T-helper 1 cell (primary cell): ENCODE measurements at places on chromosomes 4 and X.

- no peak for DNase-seq
Observed at GRCh38 chr4:25509646-25510045, 132.6 kb downstream of the ANAPC4 start.

DNA sequence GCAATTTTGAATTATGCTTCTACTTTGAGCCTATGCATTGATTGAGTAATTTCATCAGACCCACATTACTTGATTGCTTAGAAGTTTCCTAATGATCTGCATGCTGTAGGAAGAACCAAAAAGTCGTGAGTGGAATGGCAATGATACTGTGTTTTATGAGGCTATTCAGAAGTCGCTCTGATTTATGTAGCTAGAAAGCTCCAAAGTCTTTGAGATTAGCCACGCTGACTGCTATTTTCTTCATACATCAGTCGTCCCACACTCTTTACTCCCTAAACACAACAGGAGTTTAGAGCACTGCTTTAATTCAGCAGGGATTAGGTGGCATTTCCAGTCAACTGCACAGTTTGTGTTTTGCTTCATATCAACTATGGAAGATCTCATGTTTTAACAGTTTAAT, 4.1 kb downstream of the GRID2 start:
- no peak for DNase-seq

DNA sequence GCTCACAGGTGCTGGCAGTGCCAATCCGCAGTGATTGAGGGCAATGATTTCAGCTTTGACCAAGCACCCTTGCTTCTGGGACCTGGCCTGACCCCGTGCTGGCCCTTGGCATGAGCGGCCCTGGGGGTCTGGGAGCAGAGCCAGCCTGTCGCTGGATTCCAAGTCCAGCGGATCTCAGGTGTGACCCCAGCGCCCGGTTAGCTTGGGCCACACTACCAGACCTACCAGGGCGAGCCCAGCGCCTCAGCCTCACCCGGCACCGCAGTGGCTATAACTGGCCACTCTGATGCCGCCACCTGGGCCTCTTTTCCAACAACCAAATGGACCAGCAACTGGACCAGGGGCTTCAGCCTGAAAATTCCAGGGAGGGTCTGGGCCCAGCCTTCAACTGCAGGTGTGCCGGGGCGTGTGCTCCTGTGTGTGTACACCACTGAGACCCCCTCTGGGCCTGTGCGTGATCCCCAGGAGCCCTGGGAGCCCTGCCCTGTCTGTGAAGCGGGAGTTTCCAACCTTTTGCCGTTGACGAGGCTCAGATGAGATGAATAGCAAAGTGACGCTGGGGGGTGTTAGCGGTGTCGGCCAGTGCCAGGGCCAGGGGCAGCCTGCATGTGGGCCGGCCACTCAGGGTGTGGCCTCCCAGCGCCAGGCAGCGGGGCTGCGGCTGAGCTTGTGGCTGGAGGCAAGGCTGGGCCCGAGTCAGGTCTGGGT, 658 bp downstream of the SH3TC1 start:
- DNase-seq, result no peak

DNA sequence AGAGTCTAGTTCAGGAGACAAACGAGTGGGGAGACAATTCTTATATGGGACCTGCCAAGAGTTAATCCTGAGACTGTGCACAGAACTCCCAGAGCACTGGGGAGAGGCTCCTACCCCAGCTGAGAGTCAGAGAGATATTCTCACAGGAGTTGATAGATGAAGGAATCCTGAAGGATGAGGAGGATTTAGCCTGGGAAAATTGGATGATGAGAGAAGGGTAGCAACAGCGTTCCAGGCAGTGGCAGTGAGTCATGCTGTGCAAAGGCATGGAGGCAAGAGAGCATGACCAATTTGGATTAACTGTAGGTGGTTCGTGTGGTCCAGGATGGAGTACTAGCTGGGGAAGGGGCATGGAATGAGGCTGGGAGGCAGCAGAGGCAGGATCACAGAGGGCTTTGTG, 318.6 kb downstream of the LDB2 start:
- no peak for DNase-seq

DNA sequence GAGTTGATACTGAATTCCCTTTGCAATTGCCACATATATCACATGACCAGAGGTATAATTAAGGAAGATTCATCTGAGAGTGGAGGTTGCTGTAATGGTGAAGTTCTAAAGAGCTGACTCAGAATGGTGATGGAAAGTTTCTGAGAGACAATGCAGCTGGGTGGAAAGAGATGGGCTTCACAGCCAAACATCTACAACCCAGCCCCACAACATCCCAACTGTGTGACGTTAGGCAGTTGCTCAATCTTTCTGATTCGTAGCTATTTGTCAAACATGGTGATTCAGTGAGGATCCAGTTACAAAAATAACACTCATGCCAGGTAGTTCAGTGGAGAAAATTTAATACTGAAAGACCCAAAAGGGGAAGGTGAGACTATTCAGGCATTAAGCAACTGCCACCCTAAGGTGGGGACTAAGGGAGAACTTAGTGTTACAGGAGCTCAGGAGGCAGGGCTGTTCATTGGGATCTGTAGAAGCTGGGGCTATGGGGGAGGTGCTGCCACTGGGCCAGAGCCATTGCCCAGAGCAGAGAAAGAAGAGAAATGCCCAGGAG, 6.9 kb upstream of the AFF1 start:
- no peak for DNase-seq

- DNase-seq, result no peak
Observed at GRCh38 chr4:123286903-123287466, 109.6 kb upstream of the SPRY1 start.

DNA sequence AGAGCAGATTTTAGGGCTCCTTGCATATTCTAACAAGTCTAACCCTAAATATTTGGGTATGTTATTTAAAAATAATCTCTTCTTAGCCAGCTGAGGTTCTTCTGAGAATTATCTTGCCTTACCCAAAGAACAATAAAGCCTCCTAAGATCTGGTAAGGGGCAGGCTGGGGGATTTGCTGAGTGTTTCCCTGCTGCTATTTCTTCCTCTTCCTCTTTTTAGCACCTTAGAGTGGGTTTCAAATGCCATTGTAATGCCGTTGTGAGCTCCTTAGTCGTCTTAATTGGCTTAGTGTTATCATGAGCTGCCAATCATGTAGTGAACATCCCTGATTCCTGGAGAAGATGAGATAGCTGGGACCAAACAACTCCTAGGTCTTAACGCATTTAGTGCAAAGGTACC, 15.4 kb downstream of the STOX2 start:
- DNase-seq, result no peak

- no peak for DNase-seq
Observed at GRCh38 chr4:122221322-122221721, 69.2 kb downstream of the BLTP1 start.

DNA sequence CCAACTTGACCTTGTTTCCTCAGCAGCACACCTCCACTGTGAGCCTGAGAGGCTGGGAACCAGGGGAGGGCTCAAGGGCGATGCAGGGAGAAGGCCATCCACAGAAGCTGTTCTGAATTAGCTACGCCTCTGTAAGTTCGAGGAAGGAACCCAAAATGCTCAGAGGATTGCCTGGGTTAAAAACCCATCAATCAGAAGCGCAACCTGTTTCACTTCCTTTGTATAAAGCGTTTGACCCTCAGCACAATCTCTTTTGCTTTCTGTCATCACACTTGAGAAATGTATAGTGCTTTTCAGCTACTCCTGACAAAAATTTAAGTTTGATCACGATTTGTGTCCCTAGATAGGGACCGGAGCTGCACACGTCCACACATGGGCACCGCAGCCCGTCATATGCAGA, 48.0 kb upstream of the MAP3K15 start:
- peak; percentile 27 for DNase-seq

GRCh38 chr4:4985036-4985435, 34.2 kb downstream of the CYTL1 start:
- DNase-seq, result no peak

DNA sequence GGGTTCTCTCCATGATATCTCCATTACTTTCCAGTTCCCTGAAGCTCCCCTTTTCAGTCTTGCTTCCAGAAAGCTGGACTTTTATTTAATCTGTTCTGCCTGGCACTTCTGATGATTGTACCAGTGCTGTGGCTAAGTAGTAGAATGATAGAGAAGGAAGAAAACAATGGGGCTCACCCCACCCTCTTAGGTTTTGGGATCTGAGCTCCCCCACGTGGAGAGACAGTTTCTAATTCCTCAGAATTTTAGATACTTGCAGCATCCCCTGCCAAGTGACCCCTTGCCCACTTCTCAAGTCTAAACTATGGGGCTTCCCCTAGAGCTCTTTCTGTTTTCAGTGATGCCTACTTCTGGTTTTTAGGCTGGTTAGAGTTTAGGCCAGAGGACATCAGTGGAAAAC, 73.9 kb downstream of the GC start:
- DNase-seq, result no peak

- DNase-seq, result no peak
Observed at GRCh38 chrX:16643176-16643575, 6.8 kb upstream of the S100G start.

- DNase-seq, result no peak
Observed at GRCh38 chrX:21929209-21929608, 11.3 kb upstream of the SMS start.

- DNase-seq, result no peak
Observed at GRCh38 chr4:142091085-142091513, 454.7 kb downstream of the IL15 start.

- no peak for DNase-seq
Observed at GRCh38 chr4:15469402-15470127, at the start of gene CC2D2A. Gene CC2D2A (plus strand): TSS chr4:15469882. CDS start chr4:15475933, 6,051 bp downstream.

GRCh38 chrX:109537324-109537665, 651 bp downstream of the NXT2 start:
- no peak for DNase-seq

- no peak for DNase-seq
Observed at GRCh38 chrX:131709553-131709952, 165.7 kb downstream of the OR13H1 start.

GRCh38 chr4:57462843-57463242, 352.7 kb upstream of the IGFBP7 start:
- no peak for DNase-seq

DNA sequence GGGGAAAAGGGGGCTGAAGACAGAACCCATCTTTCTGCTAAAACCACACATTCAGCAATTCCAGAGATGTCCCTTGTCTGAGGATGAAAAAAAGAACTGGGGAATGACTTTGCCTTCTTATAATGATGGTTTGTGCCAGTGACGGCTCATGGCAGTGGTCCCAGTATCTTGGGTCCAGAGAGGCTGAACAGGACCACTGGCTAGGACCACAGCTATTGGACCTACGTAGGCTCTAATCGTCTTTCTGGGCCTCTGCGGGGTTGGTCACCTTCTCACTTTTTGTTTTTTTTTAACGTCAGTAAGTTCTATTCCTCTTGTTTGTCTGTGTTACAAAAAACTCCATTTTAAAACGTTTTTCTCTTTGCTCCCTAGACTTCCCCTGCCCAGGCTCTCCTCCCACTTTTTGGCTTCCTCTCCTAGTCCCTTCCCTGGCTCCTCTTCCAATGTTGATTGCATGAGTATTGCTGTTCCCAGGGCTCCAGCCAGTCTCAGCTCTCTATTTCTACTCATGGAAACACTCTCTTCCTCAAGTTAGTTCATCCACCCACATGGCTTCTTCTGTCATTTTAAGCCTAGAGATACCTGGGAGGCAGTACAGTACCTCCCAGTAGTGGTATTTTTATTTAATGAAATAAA, 52.6 kb upstream of the STX18 start:
- DNase-seq, result no peak

DNA sequence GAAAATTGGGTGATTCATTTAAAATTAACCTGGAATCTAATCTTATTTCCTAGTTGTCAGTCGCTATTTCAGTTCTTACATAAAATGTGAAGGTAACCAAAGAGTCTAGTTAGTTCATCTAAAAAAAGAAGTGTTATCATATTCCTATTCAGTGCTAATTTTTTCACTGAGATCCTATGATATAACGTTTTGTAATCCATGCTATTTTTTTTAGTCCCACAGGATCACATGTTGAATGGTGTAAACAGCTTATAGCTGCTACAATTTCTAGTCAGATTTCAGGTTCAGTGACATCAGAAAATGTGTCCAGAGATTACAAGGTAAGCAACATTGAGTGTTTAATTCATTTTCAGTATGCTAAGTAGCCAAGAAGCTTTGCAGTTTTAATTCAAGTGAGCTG, 5.8 kb downstream of the MTMR1 start:
- DNase-seq, result no peak

- no peak for DNase-seq
Observed at GRCh38 chr4:177802162-177802561, 359.9 kb upstream of the AGA start.

DNA sequence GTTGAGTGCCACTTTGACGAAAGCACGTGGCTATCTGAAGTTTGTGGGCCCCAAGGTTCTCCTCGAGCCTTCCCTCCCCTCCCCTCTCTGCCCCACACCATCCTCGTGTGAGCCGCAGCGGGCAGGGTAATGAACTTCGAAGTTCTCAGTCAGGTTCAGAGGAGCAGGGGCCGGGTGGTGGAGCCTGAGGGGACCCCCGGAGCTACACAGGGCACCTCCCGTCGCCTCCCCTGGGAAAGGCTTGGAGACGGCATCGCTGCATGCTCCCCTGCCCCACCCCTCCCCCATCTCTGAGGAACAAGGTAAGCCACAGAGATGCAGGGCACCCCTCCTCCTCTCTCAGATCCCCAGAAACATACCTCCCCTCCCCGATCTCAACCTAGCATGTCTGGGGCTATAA, 2.8 kb upstream of the NKX1-1 start:
- no peak for DNase-seq

DNA sequence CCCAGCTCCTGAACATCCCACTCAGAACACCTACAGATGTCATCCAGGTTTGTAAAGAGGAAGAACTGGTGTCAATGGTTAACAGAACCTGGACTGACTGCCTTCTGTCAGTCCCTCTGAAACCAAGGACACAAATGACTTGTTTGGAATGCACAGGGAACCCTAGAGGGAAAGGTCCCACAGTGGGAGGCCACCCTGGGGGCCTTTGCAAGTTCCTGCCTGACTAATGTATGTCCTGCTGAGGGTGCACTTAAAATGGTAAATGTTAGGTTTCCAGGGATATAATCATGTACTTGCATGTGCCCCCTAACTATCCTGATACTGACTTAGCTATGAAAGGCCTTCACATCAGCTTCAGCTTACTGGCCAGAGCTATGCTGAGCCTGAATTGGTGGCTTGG, 15.0 kb upstream of the XAGE2 start:
- no peak for DNase-seq

DNA sequence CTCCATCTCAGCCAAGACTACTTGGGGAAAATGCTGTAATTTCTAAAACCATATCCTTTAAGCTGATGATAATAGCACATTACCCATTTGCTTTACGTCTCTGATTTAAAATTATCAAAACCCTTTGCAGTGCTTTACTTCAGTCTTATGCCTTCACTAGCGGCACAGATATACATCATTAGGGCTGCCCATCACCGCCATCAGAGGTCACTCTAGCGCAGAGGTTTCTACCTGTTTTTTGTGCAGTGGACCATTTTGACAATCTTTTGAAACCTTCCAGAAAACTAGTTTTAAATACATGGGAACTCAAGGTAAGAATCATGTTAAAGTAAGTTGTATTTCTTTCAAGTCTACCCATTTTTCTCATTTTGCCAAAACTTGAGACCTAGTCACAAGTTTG, 592.5 kb downstream of the PPARGC1A start:
- DNase-seq, result no peak

- DNase-seq, result no peak
Observed at GRCh38 chr4:139844057-139844456, 178.4 kb downstream of the MGST2 start.
